ENCODE measurements at places on chromosomes 13 and 19.

DNA sequence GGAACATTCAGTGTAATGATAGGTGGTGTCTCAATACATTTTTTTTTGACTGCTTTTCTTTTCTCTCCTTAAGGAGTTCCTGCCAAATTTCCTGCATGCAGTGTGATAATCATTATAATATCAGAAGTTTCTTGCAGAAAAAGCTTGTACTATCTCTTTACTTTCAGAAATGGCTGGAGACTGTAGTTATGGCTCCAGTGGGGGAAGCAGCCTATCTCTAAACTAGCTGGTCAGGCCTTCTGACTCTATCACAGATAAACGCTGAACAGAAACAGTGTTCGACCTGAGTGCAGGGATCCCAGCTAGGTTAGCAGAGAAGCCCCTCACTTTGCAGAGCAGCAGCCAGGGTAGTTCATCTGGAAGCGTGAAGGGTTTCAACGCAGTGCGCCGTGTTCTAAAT, 1.9 kb downstream of the CCNE1 start:
- DNase-seq = no peak

DNA sequence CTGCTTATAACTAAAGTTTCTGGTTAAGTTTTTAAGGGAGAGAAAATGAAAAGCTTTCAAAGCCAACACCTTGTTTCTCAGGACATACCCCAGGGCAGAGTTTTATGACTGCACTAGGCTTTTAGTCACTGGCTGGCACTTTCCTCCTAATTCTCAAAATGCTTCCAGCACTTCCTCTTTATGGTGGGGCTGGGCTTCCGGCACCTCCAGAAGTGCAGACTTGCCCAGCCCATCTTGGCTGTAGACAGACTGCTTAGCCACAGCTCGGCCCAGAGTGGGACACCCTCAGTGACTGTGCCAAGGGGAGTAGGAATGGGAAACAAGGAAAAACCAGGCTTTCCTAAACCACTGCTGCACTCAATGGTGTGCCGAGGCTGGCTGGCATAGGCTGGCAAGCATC, 23.2 kb upstream of the GTF3A start:
- no peak for DNase-seq

DNA sequence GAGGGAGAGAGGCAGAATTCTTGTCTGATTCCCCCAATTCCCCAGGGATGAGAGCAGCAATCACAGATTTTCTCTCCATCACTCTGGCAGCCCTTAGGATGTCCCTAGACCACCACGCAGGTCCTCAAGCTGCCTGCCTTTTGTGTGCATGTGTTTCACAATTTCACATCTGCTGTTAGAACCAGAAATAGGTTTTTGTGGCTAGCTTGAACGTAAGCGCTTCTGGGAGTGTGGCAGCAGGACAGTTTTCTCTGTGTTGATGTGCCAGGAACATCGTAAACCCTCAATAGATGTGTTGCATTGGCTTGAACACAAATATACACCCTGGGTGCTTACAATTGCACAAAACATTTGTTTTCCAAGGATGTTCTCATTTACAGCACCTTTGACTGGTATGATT, 78.8 kb upstream of the TMTC4 start:
- no peak for DNase-seq

DNA sequence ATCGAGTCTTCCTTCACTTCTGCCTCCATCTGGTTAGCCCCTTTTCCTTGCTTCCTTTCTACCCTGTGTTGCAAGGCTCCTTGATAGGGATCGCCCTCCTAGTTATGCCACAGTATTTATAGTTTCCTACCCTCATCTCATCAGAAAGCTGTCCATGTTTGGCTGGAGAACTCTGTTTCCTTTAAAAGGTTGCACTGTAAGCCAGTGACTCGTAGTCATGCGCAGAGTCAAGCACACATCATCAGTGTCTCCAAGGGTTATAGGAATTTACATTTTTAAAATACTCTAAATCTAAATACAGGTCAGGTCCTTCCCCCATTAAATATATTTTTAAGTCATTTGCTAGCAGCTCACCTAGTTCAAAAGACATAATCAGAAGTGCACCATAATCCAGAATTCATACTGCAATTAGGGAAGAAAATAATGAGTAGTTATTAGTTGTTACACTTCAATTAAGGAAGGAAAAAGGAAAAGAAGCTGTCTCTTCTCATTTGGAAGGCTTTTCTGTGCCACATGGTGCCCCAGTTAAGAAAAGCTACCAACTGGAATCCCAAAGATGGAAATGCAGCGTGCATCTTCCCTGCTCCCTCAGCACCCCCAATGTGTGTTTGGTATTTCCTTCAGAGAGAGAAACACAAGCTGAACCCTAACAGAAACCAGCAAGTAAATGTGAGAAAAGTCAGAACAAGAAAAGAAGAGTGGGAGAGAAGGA, 81.0 kb downstream of the GPR12 start:
- no peak for DNase-seq

DNA sequence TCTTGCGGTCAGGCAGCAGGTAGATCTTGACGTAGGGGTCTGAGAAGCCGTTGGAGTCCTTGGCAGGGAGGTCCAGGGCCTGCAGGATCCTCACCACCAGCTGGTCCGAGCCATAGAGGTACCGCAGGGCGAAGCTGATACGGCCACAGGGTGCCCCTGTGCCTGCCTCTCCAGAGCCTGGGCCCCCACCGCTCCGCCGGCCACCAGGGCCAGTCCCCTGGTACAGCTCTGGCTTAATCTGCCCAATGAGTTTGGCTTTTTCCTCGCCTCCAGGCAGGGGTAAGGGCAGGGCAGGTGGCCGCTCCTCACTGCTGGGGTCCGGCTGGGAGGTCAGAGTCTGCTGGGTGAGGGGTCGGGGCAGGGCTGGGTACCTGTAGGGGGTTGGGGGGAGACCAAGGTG, 9.9 kb downstream of the SYT3 start:
- no peak for DNase-seq

- DNase-seq = no peak
Measured at GRCh38 chr13:31880851-31881494, 141.6 kb downstream of the RXFP2 start.

DNA sequence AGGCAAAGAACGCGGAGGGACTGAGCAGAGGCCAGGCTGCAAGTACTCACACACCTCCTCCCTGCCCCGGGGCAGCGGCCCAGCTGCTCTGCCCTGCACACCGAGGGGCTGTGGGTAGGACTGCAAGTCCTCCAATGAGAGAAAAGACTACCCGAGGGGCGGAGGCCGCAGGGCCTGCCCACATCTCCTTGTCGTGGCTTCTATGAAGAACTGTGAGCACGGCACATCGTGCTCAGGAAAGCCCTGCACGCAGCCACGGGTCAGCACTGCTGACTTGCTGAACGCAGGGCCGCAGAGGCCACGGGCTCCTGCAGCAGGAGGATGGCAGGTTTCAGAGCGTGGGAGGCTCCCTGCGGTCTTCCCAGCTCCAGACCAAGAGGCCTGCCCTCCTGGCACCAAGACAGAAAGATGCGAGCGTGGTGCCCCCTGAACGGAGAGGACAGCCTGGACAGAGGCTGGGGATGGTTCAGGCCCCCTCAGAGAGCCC, 37.4 kb downstream of the CEBPG start:
- no peak for DNase-seq

DNA sequence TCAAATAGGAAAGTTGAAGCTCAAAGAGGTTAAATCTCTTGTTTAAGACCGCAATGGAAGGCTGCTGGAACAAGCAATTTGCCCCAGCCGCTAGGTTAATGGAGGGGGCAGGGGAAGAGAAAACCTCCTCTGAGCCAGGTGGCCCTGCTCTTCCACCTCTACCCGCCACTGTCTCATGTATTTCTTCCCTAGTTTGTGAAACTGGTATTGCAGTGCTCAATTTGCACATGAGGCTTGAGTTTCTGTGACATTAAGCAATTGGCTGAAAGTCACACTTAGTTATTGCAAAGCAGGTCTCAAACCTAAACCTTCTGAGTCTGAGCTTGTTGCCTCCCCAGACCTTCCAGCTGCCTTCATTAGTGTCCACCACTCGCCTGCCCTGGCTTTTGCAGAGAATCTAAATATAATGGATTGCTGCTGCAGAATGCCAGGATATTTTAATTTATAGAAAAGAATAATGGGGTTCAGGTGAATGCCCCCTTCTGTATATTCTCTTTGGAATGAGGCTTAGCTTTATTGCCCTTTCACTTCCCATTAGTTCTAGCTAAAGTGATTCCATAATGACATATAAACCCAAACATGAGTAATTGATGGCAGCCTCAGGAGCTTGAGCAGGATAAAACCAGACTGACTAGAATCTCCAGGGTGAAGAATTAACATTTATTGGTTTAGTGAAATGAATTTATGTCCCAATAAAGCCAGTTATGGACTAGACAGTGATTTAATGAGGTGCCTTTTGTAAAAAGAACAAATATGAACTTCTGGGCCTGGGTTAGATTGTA, 27.0 kb upstream of the OLFM4 start:
- no peak for DNase-seq

DNA sequence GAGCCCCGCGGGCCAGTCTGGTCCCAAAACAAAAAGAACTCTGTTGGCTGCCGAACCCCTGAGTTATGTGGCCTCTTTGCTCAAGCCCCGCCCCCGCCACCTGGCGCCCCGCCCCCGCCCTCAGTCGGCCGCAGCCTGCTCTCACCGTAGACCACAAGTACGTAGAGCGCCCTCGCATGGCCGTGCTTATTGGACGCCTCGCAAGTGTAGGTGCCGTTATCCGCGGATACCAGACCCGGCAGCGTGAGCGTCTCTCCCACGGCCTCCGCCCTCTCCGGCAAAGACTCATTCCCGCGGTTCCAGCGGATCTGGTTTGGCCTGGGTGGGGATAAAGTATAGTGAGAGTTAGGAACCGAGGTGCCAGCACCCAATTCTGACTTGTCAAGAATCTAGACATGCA, 5.5 kb upstream of the ZNF428 start:
- DNase-seq = no peak

DNA sequence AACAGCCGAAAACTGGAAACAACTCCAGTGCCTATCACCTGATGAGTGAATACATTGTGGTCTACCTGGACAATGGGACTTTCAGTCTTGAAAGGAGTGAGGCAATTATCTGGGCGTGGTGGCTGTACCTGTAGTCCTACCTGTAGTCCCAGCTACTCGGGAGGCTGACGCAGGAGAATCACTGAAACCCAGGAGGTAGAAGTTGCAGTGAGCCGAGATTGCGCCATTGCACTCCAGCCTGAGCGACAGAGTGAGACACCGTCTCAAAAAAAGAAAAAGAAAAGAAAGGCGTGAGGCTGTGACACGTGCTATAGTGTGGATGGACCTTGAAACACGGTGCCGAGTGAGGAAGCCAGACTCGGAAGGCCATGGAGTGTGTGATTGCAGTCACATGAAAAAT, 4.1 kb upstream of the NTN5 start:
- no peak for DNase-seq

DNA sequence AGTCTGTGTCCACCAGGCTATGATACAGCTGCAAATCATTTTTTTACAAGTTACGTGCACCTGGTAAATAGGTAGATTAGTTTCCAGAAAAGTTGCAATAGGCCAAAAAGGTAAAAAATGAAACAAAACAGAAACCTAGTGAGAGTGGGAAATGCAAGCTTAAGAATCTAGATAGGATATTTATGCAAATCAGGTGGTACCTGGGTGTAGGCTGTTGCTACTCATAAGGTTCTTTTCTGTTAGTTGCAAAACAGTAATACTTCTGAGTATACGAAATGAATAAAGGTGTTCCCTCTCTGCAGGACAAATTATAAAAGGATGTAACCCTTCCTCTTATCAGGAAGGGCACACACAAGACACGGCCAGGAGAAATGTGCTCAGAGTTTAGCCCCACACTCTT, 97.9 kb downstream of the UGGT2 start:
- no peak for DNase-seq

DNA sequence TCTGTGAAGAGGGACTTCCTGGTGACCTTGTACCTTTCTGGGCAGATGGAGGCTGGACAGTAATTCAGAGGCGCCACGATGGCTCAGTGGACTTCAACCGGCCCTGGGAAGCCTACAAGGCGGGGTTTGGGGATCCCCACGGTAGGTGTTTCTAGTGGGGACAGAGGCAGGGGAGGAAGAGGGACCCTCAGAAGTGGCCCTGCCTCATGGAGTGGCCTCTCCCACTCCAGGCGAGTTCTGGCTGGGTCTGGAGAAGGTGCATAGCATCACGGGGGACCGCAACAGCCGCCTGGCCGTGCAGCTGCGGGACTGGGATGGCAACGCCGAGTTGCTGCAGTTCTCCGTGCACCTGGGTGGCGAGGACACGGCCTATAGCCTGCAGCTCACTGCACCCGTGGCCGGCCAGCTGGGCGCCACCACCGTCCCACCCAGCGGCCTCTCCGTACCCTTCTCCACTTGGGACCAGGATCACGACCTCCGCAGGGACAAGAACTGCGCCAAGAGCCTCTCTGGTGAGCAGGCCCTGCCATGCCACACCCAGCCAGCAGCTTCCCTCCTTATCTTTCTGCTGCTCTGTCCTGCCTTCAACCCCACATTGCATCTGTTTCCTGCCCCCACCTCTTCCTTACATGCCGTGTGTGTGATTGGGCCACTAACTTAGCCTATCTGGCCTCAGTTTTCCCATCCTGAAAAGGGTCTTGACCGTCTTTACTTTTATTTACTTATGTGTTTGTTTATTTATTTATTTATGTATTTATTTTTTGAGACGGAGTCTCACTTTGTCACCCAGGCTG, 7.3 kb downstream of the ANGPTL4 start:
- no peak for DNase-seq

DNA sequence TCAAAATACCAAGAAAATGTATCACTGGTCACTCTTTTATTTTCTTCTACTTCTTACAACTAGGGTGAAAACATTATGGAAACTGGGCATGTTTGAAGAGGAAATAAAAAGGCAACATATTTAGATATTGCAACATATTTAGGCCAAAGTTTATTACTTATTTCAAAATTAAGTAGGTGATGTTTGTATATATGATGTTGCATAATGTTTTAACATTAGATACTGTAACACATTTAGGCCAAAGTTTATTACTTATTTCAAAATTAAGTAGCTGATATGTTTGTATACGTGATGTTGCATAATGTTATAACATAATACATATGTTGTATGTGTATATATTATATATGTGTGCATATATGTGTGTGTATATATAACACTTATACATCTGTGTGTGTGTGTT, 451.3 kb downstream of the LIG4 start:
- no peak for DNase-seq

- DNase-seq = no peak
Measured at GRCh38 chr19:23002690-23003422, at the start of gene ZNF728. TSS of gene ZNF728 (minus strand) at chr19:23003176. CDS start at chr19:23003030, 146 bp downstream.

DNA sequence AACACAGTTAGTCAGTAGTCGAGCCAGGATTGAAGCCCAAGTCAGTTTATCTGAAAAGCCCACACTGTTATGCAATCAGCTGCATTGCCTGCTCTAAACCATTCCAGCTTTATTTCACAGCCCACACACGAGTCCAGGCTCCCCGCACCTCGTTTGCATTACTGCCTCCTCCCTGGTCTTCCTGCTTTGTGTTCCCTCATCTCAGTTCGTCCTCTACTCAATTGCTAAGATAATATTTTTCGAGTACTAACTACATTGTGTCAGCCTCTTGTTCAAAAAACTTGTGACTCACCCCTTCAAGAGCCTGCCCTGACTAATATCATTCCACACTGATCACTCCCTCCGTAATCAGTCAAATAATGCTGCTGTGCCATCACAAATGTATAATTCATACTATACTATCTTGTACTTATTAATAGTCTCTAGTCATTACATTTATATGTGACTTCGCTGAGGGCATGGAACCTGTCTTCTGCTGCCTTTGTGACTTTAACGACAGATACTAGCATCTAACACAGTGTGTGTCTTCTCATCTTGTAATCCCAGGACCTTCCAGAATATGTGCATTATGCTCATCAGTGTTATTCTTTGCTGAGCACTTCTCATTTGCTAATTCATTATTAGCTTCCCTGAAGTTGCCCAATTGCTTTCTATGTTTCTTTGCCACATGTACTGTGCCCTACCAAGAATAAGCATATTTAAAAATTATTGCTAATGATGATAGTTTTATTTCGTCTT, 26.2 kb upstream of the WDFY2 start:
- no peak for DNase-seq

All from NCI-H2029 treated with DMSO at 0.1 percent for 48 hours (cell line).